ENCODE measurements at places on chromosomes 4 and X.
A peak's percentile ranks its signal among the peaks of the same experiment; 100 is the strongest.

- no peak for DNase-seq
Observed at GRCh38 chr4:152104356-152104755, 343.5 kb upstream of the GATB start.

- no peak for DNase-seq
Observed at GRCh38 chrX:86061407-86061806, 14.0 kb upstream of the CHM start.

GRCh38 chrX:104854790-104855340 is 288.9 kb downstream of the IL1RAPL2 start:
- DNase-seq: no peak

- DNase-seq: no peak
Observed at GRCh38 chr4:62940229-62940628, 1469.0 kb downstream of the TECRL start.

GRCh38 chrX:135480076-135480475 is 40.4 kb upstream of the INTS6L start:
- no peak for DNase-seq

DNA sequence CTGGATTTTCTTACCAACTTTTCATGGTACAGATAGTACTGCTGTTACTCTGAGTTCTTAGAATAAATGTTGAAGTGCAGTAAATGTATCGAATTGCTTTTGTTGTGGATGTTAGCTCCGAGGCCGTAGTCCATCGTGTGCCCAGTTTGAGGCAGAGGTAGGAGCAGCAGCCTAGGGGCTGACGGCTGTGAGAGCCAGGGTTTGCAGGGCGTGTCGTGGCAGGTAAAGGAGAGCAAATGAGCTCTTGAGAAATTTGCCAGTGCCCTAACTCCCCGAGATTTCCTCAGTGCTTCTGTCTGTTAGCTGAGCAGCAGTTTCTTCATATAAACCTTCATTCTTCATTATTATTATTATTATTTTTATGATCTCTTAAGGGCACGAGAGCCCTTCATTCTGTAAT is 21.6 kb downstream of the PRIMPOL start:
- DNase-seq: no peak

DNA sequence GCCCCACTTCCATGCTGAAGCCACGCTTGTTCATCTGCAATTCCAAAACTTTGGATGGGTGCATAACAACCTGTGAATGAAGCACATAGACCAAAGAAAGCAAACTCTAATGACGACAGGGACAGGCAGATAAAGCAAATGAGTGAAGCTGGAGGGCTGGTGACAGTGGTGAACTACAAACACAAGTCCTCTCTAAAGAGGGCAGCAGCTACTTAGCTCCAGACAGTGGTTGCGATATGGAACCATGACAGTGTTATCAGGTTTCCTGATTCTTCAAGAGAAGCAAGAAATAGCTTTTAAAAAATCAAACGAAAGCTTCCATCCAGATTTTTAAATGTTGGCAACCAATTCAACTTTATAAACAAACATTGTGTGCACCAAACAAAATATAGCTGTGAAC is 23.8 kb downstream of the NOX1 start:
- DNase-seq: no peak

DNA sequence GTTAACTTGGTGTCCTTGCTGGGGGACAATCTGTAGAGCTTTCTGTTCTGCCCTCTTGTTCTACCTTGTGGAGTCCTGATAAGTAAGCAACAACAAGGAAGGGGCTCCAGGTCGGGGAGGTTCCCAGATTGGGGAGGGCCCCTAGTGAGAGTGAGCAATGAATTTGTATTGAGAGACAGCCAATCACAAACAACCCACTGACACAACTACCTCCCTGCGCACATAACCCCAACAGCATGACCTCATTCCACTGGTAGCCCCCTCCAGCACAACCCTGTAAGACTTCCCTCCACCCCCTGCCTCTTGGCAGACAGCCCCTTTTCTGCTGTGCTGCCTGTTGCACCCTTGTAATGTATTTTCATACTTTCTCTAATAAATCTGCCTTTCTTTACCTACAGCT is 19.7 kb upstream of the PNPLA4 start:
- no peak for DNase-seq

- DNase-seq: peak; percentile 91
Observed at GRCh38 chr4:141375855-141376254, 155.2 kb downstream of the ZNF330 start.

- no peak for DNase-seq
Observed at GRCh38 chr4:11158971-11159370, 269.7 kb downstream of the HS3ST1 start.

DNA sequence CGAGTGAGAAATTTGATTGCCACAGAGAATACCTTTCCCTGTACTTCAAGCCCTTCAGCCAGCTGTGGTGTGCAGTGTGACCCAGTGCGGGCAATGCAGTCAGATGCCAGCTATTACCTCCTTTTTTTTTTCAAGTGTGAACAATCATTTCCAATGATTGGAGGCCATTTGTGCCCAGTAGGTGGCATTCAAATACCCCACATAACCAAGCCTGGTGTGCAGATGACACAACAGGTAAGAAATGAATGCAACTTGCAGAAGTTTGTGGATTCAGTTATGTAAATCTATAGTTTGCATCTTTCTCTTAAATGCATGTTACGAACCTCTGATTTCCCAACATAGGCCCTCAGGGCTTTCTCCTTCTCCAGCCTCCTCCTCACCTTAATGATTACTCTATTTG is 98.0 kb downstream of the CLCN4 start:
- no peak for DNase-seq

- no peak for DNase-seq
Observed at GRCh38 chr4:87530868-87531267, 1.7 kb upstream of the SPARCL1 start.

DNA sequence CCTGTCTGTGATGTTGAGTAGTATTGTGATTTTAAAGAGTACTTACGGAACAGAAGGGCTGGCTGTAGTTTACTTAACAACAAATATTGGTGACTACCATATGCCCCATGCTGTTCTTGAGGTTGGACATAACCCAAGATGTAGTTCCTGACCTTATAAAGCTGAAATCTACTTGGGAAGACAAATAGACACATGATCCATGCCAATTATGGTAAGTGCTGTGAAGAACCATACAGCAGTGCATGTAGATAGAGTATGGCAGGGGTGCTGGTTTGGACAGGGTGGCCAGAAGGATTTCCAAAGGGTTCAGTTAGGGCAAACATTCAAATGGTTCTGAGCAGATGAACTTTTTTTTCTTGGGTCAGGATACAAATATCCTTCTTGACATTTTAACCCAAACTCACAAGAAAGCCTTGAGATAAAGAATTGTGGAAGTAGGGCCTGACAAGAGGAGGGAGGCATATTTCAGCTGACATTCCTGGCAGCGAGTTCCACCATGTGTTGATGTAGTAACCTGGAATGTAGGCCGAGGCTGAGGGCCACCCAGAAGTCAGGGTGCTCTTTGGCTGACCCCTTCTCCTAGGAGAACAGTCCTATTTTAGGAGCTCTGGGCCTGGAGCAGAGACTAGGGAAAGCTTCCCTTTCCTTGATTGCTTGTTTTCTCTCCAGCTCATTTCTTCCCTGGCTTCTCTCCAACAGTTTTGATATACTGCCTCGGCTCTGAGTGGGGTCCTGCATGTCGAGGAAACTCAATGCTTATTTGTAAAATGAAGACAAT is 74.2 kb downstream of the FREM3 start:
- peak; percentile 66 for DNase-seq

GRCh38 chrX:9231491-9231890 is 197.6 kb upstream of the FAM9B start:
- no peak for DNase-seq

DNA sequence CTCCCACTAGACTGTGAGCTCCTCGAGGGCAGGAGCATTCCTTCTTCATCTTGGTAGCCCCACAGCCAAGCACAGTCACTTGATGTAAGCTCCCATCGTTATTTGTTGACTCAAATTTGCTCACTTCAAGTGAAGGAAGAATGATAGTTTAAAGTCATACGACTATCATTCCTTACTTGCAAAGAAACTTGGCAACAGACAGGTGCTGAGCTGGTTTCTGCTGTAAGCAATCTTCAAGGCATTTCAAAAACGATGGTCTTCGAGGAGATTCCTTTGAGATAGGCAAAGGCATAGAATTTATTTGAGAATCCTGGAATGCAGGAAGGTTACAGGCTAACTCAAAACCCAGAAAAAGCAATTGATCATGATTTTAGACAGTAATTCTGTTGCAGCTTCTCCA is 64.8 kb downstream of the QDPR start:
- no peak for DNase-seq

DNA sequence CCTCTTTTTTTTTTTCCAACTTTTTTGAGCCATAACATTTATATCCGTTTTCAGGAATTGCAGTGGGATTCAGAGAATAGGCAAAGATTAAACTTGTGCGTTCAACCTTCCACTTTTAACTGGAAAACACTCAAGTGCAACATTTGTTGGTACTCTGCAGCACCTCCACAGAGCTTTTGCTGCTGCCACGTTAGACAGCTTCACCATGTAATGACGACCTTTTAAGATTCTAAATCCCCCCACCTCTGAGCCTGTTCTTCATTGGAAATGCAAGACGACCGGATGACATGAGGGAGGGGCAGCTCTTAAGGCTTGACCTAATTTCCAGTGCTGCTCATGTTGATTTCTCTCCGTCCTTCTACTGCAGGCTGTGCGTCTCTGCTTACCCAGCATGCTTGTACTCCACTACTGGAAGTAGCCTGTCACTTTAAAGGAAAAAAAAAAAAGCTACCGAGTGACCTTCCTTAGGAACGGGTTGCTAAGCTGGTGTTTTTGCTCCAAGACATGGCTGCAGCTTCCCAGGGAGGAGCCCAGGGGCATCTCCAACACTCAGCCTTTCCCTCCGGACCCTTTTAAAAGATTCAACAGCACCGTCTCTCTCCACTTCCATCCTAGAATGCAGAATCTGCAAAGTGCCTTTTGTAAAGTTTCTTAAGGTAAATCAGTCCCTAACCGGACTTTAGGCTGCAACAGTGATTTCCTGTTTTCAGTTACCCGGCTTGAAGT is at the start of gene CC2D2A:
Gene CC2D2A (plus strand): TSS at position 481 of the 726 bp plus-strand sequence. CDS start 6,051 bp downstream, outside the sequence.
- peak; percentile 3 for DNase-seq

DNA sequence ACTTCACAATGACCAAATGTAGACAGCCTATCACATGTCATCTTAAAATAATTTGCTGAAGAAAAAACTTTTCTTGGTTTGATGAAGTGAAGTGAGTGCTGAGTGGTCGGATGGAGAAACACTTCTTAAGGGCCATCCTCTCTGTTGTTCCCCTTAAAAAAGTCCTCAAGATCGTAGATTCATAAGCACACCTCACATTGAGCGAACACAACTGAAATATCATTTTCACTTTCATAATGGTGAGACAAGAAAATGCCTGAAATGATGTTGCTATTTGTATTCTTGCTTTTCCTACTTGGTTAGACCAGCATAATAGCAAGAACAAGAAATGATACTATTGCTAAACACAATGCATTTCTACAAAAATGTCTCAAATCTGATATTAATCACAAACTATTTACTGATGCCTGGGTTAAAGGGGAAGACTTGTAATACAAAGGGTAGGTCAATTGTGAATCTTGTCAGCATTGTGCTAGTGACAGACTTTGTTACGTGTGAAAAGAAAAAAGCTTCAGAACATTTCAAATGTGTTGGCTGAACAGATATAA is 305.6 kb upstream of the NR3C2 start:
- DNase-seq: no peak

GRCh38 chrX:87664381-87664780 is 146.8 kb downstream of the KLHL4 start:
- no peak for DNase-seq

DNA sequence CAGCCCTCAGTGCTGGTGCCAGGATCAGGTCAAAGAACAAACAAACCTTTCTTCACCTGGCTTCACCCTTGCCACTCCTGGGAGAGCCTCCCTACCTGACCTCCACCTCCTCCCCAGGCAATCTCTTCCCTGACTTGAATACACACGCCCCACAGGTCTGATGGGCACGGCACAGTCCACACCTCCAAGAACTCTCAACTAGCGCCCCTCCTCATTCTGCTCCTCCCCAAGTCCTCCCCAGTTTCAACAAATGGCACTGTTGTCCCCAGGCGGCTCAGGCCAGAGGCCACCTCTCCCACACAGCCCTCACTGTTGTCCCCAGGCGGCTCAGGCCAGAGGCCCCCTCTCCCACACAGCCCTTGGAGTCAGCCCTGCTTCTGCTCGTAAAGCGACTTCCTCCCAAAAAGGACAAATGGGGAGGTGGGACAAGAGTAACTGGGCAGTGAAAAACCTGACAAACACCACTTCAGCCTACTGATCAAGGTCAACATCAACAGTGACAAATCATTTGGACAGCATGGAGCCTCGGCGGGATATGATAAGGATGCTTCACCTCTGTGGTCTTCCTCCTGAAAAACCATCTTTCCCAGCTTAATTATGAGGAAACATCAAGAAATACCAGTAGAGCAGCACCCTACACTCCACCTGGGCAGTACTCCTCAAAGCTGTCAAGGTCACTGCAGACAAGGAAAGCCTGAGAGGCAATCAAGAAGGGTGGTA is 2.9 kb downstream of the LETM1 start:
- no peak for DNase-seq

- no peak for DNase-seq
Observed at GRCh38 chr4:11769434-11769833, 340.7 kb upstream of the HS3ST1 start.

DNA sequence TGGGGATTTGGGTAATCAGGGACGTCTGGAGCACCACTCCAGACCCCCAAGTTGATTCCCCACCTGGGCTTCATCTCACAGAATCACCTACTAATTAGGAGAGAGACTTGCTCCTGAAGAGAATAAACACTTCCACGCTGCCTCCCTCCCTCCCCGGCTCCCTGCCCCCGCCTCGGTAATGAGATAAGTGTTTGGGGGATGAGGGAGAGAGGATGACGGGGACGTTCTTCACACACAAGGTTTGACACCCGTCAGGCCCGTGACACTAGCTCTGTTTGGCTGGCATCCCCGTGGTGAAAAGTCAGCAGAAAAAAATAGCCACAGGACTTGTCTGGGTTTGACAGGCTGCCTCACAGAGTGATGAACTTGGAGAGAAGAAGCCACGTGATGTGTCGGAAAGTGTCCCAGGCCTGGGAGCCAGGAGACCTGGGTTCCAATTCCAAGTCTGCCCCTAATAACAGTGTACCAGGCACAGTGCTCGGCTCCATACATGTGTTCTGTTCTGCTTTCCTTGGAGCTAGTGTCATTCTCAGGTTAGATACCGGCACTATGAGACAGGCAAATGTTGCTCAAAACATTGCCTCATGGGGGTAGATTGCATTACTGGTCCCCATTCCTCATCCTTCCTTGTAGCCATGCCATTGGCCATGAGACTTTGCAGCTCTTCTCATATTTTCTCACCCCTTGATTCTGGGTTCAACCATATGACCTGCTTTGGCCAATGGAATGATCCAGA is 578.0 kb downstream of the BCOR start:
- no peak for DNase-seq

DNA sequence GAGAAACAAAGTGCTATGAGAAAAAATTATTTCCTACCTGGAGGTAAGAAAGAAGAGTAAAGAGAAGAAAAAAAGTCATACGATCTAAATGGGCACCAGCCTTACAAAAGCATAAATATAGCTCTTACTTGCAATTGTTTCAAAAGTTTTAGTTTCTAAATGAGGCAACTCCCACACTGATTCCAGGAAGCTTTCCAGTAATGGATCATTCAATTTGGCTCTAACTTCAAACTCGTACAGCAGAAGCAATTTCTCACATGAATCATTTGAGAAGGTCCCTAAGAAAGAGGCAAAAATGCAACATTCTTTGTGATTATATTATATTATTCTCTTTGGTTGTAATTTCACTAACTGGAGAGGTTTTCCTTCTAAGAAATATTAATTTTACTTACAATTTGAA is 109.9 kb downstream of the DLG3 start:
- no peak for DNase-seq
